ENCODE measurements at places on chromosomes 12 and 14.

DNA sequence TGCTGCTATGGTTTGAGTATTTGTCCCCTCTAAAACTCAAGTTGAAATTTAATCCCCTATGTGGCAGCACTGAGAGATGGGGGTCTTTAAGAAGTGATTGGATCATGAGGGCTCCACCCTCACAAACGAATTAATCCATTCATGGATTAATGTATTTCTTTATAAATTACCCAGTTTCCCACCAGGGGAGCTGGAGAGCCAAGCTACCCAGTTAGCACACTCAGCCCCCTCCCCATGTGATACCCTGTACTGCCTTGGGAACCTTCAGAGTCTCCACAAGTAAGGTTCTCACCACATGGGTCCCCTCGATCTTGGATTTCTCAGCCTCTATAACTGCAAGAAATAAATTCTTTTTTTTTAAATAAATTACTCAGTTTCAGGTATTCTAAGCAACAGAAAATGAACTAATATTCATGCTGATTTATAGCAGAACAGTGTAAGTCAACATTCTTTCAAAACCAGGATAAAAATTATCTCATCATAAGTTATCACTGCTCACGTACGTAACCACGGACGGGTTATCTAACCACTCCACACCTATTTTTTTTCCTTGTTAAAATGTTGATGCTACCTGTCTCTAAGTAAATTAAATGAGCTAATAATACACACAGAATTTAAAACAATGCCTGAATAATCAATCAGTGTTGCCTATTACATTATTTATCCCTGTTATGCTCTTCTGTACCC lies 3.6 kb downstream of the NAP1L1 start:
- DNase-seq, result no peak

GRCh38 chr12:54156578-54156977 lies 32.2 kb downstream of the SMUG1 start:
- no peak for DNase-seq

- no peak for DNase-seq
These were observed 51.4 kb downstream of the FBXW8 start for GRCh38 chr12:116962197-116962596.

GRCh38 chr14:97408937-97409815 lies 612.0 kb downstream of the VRK1 start:
- DNase-seq, result no peak

DNA sequence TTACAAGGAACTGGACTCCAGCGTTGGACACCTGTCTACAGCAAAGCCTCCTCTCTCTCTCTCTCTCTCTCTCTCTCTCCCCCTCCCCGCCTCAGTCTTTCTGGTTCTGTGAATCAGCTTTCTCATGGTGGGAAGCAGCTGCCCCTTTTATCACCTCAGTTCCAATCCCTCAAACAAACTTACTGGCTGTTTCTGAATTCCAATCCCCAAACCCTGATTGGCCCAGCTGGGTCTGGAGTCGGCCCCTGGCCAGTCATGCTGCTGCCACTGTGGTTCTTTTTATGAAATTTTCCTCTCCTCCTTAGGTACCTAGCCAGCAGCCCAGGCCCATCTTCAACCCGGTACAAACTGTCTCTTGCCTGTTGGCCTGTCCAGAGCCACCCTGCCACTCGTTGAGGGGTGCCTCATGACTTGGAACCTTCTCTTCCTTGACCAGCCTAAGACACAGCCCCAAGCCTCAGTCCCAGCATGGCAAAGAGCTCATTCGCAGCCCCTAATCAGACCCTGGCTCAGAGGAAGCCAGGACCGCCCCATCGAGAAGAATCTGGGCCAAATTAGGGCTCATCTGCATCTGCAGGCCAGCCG lies 9.4 kb upstream of the MORN3 start:
- DNase-seq, result no peak

GRCh38 chr14:89958966-89959365 lies 3.2 kb downstream of the TDP1 start:
- DNase-seq, result no peak

DNA sequence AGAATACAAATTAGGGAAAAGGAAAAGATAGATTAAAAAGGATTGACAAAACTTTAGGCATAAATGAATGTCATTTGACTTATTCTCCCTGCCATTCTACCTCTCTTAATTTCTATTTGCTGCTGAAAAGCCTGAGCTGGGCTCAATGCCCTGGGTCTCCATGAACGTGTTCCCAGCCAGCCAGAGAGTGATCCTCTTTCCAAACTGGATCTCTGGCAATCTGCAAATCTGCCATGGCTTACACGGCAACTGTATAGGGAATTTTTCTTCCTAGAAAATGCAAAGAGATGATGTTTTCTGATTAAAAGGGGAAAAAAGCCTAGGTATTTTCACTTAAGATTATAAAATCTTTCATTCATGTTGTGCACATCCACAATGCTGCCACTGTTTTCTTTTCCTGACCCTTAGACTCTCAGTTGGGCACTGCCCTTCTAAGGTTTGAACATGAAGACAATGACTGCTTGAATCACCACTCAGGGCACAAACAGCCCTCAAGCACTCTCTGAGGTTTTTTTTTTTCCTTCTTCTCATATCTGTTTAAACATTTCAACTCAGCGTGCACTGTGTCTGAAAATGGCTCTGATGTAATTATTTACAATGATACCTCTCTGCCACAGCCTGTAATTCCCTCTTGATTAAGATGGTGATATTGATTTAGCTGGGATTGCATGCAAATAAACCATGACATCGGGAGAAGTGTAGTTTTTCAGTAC lies 60.3 kb downstream of the DACT1 start:
- no peak for DNase-seq

DNA sequence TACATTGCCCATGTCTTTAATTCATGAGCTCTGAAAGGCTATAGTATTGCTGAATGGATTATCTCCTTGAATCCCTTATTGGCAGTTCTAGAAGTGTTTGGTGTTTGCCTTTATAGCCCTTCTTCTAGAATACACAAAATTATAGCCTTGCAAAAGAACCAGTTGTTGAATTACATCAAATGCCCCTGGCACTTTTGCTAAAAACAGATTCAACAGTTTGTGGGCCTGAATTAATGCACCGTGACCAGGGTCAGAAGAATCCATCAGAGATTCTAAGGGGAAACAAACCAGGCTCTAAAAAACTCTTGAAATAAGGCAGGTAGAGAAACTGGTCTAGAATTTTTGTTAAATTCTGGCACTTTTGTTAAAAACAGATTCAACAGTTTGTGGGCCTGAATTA lies 197.8 kb downstream of the SOX5 start:
- DNase-seq, result no peak

- DNase-seq, result no peak
These were observed 6.1 kb downstream of the ATP2B1 start for GRCh38 chr12:89702503-89702902.

DNA sequence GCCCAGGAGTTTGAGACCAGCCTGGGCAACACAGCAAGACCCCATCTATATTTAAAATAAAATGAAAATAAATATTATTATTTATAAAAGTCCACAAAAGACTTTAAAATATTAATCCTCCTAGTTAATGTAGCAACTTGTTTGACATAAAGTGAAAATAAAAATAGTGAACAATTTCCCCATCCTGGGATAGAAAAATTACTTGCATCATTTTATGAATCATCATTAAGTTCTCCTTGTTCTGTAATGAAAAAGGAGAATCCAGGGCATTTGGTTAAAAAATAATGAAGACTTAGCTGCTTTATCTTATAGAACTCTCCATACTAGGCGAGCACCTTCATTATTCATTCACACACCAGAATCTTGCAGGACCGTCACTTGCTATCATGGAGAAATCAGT lies 66.1 kb downstream of the ELK3 start:
- no peak for DNase-seq

GRCh38 chr12:52551216-52551865 lies 1.6 kb downstream of the KRT71 start:
- no peak for DNase-seq

GRCh38 chr14:53952533-53952932 lies 4.1 kb downstream of the BMP4 start:
- DNase-seq, result no peak

GRCh38 chr12:57517187-57517586 lies 3.1 kb downstream of the DDIT3 start:
- DNase-seq, result no peak

DNA sequence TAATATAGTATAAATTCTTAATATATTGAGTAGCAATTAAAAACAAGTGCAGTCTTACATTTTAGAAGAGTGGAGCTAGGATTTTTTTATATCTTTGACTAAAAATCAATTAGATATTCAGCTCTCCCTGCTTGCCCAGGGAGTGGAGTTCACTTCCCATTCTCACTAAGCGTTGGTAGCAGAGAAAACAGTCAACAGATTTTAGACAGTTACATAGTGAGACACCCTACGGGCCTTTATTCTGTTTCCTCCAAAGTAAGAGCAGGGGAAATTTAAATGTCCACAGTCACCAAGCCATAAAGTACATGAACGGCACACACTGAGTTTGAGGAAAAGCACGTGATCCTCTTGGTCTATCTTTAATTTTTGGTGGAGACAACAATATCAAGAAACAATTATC lies 131.6 kb upstream of the PLEKHG7 start:
- no peak for DNase-seq

DNA sequence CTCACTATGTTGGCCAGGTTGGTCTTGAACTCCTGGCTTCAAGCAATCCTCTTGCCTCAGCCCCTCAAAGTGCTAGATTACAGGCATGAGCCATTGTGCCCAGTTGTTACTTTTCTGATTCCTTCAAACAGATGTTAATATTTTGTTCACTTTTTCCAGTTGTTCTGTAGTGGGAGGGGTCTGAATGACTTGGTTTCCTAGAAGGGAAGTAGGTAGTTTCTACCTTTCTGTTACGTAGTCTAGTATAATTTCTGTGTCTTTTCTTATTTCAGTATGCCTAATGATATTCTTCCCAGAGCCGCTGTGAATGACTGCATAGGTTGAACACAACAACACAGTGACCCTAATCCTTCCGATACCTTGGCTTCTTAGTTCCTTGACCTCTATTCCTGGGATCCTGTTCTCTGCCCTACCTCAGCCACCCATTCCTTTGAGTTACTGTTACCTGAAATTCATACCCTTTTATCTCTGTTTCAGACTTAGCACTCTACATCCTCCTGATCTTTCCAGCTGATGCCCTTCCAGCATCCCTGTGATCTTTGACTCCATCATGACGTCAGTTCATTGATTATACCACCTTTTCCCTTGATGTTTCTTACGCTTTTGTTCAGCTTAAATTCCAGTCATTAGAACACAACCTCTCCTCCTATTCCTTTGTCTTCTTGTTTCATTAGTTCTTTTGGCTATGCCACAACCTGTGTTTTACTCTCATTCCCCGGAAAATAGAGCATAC lies 33.3 kb downstream of the RCOR1 start:
- no peak for DNase-seq

GRCh38 chr14:37597914-37598746 lies 2.7 kb downstream of the TTC6 start:
- no peak for DNase-seq

GRCh38 chr14:59632381-59632780 lies 55.8 kb upstream of the CCDC175 start:
- DNase-seq, result no peak

Data from T-cell (primary cell).